NCI-H2081 treated with DMSO at 0.1 percent for 48 hours (cell line): ENCODE measurements at places on chromosomes 5 and 9.

DNA sequence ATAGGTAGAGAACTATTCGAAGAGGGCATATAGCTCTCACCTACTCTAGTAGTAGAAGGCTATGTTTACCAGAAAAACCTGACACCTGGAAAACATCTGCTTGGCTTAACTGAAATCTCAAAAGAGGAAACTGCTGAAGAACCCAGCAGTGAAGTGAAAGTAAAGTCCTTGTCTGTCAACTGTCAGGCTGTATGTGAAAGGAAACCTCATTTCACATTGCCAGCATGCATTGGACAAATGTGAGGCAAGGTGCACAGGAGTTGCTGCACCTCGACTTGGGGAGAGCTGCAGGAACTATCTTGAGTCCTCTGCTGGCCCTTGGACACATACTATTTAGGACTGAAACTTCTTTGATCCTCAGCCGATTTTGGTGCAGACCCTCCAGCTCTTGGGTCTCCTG is 53.3 kb downstream of the NREP start:
- no peak for DNase-seq

DNA sequence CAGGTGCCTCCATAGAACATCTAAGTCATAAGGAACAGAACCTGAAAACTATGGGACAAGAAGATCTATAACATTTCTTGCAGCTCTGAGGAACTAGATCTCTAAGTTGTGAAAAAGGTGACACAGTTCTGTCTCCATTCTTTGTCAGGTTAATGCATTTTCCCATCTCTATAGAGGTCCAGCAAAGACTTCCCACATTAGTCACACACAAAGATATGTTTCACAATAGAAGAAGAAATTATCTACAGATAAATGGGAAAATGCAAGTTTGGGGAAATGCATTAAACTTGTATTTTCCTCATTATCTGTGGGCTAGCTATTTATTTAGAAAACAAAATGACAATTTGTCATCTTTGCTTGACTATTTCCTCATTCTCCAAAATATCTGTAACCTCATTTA is 458.6 kb upstream of the PAPPA start:
- DNase-seq: no peak

- DNase-seq: no peak
These were observed 6.2 kb upstream of the TPM2 start for GRCh38 chr9:35695943-35696401.

GRCh38 chr9:130330202-130330862 is 64.8 kb downstream of the HMCN2 start:
- DNase-seq: no peak

DNA sequence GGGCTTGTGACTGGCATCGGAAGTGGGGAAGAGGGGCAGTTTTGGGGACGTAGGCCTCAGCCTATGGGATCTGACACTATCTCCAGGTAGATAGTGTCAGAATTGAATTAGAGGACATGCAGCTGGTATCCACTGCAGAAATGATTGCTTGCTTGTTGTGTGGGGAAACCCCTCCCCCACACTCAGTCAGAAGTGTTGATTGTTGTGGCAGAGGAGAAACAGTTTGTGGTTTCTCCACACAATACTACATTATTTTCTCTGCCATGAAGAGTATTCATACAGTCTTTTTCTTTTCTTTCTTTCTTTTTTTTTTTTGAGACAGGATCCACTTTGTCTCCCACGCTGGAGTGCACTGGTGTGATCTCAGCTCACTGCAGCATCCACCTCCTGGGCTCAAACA is 113.9 kb downstream of the ARRDC3 start:
- no peak for DNase-seq

DNA sequence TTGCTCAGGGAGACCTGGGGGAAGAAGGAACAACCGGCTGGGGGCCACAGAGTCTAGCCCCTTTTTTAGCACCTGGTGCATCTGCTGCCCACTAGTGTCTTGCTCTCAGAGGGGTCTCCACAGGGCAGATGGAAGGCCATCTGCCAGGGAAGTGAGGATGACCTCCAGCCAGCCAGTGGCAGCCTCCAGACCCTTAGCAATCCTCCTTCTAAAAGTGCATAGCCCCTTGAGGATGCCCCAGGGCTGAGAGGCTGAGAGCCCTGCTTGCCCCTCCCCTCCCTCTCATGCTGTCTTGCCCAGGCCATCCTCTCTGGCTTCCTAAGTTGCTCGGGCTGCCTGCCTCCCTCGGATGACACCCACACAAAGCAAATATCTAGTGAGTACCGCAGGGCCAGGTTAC is 81.5 kb upstream of the PANK3 start:
- no peak for DNase-seq

DNA sequence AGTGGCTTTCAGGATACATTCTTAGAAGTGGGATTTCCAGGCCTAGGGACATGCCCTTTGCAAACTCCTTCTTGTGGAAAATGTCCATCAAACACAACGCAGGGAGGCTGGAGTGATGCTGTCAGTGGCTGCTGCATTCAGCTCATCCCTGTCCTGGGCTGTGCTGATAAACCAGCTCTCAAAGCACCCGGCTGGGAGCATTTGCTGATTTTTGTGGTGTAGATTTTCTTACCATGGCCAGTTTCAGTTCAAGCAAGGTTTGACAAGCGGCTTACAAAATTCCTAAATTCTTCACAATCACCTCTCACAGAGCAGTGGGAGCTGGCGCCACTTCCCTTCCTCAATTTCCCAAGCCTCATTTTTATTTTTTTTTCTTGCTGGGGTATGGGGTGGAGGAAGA is 28.2 kb downstream of the FAM163B start:
- no peak for DNase-seq

GRCh38 chr9:93079371-93079770 is 16.6 kb upstream of the CARD19 start:
- DNase-seq: no peak
